ENCODE measurements at places on chromosomes 7 and 10.

GRCh38 chr7:37173670-37174069 is 275.0 kb downstream of the ELMO1 start:
- no peak for DNase-seq

- DNase-seq = no peak
Measured at GRCh38 chr10:103551619-103552602, 58.4 kb downstream of the NEURL1 start.

DNA sequence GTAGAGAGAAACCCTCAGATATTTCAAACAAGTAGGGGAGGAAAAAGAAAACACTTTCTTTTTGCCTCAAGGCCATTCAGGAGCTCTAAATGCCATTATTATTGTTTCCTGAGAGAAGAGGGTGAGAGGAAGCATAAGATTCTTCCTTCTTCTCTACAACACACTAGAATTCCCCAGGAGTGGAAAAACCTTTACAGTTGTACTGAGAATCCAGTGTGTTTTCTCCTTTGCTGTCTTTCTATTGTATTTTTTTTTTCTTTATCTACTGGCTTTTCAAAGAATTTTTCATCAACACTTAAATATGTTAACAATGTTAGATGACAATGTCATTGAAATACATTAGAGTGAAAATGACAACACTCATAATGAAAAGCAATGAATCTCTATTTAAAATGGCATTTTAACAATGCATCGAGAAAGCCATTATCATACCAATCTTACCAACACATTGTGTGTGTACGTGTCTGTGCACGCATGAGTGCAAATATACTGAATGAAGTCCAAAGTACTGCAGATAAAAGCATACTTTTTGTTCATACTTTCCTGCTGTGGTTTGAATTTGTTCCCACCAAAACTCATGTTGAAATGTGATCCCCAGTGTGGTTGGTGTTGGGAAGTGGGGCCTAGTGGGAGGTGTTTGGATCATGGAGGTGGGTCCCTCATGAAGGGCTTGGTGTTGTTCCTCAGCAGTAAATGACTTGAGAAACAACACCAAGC is 24.2 kb upstream of the MACC1 start:
- DNase-seq = peak; percentile 71

GRCh38 chr7:87359366-87359765 is 13.9 kb downstream of the CROT start:
- DNase-seq = no peak

DNA sequence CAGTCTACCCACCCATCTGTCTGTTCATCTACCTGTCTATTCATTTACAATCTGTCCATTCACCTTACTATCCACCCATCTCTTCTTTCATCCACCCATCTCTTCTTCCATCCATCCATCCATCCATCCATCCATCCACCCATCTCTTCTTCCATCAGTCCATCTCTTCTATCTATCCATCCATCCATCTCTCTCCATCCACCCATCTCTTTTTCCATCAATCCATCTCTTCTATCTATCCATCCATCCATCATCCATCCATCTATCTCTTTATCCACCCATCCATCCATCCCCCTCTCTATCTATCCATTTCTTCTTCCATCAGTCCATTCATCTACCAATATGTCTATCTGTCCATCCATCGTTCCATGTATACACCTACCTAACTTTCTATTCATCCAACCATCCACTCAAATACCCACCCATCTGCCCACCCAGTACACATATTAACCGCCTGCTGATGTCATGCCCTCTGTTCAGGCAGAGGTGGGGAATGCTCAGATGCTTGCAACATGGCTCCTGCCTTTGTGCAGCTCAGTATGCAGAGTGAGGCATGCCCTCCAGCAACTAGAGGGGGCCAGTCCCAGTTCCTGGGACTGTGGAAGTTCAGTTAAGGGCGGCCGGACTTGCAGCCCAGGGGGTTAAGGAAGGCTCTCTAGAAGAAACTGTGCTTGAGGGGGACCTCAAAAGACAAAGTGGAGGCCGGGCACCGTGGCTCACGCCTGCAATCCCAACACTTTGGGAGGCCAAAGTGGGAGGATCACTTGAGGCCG is 11.3 kb upstream of the MLXIPL start:
- DNase-seq = no peak

GRCh38 chr10:58568428-58568935 is 55.8 kb downstream of the BICC1 start:
- no peak for DNase-seq

DNA sequence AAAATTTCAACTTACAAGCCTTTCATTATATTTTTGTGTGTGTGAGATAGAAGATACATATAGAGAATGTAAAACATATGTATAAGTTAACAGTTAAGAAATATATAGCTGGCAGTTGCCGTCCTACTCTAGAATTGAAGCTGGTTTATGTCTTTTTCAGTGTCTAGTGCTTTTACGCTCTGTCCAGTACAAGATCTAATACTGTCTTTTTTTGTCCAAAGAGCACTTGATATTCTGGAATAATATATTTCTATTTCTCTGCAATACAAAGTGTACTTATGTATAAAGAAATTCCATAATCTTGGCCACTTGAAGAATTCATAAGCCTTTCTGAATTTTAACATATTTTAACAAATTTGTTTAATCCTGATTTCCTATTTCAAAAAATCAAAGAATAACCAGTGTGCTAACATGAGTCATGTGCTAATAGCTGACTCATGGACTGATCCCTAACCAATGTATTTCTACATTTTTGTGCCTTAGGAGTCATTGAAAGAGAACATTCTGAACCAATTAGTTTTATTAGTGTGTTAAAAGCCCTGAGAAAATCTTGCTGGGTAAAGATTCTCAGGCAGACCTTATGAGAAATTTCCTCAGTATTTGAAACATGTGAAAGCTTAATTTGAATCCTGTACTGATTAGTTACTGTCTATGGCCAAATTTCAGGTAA is 73.2 kb upstream of the CCAR1 start:
- DNase-seq = peak; percentile 92

- DNase-seq = no peak
Measured at GRCh38 chr7:86199881-86200614, 443.7 kb upstream of the GRM3 start.

GRCh38 chr10:119131512-119132240 is 27.8 kb downstream of the DENND10 start:
- peak; percentile 66 for DNase-seq

- peak; percentile 71 for DNase-seq
Measured at GRCh38 chr10:51700228-51700817, 928 bp upstream of the CSTF2T start.

- no peak for DNase-seq
Measured at GRCh38 chr7:71854546-71855397, 557.4 kb downstream of the CALN1 start.

All from choroid plexus epithelial cell (primary cell).